DMS 273 treated with DMSO at 0.1 percent for 48 hours (cell line): ENCODE measurements at places on chromosomes 1 and 21.

DNA sequence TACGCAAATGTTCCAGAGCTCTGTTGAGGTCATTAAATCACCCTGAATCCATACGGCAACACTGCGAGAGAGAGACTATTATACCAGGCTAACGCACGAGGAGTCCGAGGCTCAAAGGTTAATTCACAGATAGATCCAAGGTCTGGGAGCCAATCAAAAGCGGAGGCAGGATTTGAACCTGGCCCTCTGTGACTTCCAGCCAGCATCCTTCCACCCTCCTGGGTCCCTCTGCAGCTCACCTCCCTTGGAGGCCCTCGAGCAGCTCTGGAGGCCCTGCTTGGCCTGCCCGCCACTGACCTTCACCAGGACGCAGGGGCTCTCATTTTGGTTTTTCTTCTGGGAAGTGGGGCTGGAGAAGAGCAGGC lies 42.1 kb downstream of the KIAA1614 start:
- no peak for DNase-seq

- no peak for DNase-seq
Observed at GRCh38 chr1:3570066-3570986, 41.0 kb downstream of the MEGF6 start.

GRCh38 chr1:85437139-85437538 lies 27.8 kb downstream of the DDAH1 start:
- no peak for DNase-seq

- no peak for DNase-seq
Observed at GRCh38 chr21:45152265-45152746, 77.9 kb downstream of the ADARB1 start.

DNA sequence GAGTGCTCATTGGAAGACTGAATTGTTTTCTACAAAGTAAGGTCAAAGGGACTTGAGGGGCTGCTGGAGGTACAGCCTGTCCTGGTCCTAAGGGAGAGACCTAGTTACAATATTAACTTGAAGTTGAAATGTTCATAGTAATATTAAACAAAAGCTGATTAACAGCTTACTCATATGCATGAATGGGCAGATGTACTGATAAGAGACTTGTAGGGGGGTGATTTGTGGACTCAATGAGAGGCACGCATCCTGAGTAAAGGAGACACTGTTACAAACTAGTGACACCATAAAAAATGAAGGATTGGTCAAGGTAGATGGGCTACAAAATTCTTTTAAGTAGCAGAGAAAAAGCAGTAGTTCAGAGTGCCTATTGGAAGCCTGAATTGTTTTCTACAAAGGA lies 2.7 kb downstream of the HSD11B1 start:
- DNase-seq: no peak

- no peak for DNase-seq
Observed at GRCh38 chr1:221283532-221283931, 404.3 kb downstream of the HLX start.
